Activated CD4-positive, alpha-beta T cell treated with anti-CD3 and anti-CD28 coated beads, Interleukin-2, amount 10 ng/mL, durations not matched to agents 7 days and 5 days (primary cell): ENCODE measurements at places on chromosomes 4 and X.

DNA sequence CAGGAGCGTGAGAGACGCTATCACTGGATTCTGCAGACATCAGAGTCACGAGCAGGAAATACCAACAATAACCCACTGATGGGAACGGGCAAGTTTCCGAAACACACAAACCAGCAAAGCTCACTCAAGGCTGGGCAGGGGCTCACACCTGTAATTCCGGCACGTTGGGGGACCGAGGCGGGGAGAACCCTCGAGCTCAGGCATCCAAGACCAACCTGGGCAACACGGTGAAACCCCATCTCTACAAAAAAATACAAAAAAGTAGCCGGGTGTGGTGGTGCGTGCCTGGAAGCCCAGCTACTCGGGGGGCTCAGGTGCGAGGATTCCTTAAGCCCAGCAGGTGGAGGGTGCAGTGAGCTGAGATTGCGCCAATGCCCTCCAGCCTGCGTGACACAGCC, 17.2 kb upstream of the GTPBP6 start:
- no peak for DNase-seq

GRCh38 chr4:37891260-37892159, 626 bp downstream of the TBC1D1 start:
- peak; percentile 77 for DNase-seq

DNA sequence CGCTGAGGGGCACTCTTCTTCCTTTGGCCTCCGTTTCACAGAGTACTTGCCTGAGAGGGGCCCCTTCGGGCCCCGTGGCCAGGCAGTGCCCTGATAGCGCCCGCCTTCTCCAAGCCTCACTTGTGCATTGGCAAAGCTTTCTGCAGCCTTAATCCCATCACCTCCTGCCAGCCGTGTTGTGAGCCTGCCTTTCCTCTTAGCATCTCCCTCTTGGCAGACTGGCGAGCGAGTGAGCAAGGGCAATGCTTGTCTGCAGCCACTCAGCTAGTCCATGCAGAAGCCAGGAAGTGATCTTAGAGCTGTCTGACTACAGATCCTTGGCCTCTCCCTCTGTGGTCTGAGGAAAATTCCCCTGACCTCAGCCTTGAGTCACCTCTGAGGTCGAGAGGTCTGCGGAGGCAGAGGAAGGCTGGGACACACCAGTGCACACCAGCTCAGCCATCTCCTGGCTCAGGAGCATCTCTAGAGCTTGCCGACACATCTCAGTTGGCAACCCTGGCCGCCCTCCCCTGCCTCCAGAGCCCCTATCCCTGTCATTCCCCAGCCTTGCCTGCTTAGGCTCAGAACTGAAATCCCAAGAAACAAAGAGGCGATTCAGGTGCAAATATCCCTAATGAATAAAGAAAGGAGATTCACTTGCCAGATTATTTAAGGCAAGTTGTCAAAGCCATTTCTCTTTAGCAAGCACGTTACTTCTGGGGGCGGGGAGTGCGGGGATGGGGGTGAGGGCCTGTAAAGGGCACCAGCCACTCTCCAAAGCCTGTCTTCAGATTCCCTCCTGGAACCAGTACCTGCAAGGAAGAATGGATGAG, 143.5 kb upstream of the MAMLD1 start:
- no peak for DNase-seq

GRCh38 chr4:48710446-48711209, 69.5 kb downstream of the FRYL start:
- DNase-seq, result no peak

DNA sequence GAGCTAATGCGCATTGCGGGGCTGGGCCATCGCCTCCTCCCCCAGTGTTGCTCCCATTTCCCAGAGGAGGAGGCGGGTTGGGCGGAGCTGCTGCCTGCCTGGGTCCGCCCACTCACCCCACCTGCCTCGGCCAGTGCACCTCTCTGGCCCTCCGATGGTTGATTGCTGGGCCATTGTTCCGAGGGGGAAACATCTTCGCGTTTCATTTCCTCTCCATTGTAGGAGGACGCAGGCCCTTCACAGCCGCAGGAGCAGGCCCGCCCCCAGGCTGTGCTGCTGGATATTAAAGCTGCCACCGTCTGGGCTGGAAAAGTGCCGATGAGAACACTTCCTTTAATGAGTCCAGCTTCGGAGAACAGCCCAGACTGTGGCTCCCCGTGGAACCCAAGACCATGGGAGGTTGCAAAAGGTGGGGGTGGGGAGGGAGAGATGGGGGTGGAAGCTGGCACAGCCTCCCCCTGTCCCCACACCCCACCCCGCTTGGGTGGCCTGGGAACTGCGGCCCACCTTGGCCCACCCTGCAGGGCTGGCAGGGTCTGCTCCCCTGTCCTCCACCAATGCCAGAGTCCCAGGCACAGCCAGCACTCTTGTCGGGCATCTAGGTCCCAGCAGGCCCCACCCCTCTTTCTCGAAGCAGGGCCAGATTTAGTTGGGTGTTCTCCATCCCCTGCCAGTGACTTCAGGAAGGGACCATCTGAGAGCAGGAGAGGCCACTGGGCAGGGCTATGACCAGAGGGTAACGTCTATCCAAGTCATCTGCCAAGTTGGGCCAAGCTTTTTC, 96.6 kb downstream of the ADRA2C start:
- DNase-seq, result no peak

DNA sequence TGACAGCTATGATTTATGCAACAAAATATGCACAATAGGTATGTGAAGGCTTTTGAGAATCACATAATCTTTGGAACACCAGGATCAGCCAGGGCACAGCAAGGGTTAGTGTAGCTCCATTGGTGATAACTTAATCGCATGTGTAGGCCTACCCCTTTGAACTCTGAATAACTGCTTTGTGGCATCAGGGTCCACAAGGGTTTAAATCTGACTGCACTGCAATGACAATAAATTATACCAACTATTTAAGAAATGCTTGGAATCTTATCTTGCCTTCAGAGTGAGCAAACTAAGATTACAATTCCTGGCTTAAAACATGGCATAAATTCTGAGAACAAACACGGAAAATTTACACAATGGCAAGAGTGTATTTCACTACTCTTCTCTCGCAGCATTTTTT, 245.8 kb downstream of the FBXO8 start:
- no peak for DNase-seq

DNA sequence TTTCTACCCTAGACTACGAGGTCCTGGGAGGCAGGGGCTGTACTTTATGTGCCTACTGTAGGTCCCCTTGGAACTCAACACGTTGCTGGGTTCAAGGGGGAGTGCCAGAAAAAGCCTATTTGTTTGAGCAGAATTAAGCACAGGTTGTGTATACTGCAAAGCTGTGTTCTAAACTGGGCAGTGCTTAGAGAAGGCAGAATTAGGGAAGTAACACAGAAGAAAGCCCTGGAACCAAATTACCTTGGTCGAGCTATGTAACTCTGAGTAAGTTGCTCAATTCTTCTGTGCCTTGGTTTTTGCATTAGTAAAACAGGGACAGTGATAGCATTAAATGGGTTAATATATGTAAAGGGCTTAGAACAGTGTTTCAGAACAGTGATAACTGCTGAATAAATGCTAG, 245.0 kb upstream of the SFRP2 start:
- no peak for DNase-seq

DNA sequence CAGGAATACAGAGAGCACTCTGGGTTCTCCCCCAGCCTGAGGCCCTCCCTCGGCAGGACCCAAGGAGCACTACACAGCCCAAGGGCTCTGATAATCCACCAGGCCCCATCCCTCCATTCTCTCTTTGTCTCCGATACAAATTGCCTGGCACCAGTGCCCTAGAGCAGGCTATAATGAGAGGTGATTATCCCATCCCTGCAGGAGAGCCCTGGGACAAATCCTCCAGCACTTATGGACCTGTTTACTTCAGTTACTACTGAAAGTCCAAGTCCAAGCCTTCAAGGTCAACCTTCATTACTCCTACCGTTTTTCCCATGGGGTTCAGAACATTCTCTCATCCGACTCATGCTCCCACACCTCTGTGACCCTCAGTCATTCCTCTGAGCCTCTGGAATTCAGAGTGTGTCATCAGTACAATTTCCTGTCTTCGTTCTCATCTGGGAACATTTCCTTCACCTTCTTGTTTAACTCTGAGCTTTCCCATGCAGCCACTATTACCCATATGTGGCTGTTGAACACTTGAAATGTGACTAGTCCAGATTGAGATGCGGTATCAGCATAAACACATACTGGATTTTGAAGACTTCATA, 299.0 kb downstream of the RAPGEF2 start:
- DNase-seq, result no peak

DNA sequence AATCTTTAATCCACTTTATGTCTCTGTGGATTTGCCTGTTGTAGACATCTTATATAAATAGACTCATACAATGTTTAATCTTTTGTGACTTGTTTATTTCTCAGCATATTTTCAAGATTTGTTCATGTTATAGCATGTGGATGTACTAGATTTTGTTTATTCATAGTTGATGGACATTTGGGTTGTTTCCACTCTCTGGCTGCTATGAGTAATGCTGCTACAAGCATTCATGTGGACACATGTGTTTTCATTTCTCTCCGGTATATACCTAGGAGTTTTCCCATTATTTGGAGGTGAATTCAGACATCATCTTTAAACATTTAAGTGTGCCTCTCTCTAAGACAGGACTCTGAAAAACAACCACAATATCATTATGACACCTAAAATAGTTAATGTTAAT, 2.3 kb downstream of the IKBKG start:
- no peak for DNase-seq

DNA sequence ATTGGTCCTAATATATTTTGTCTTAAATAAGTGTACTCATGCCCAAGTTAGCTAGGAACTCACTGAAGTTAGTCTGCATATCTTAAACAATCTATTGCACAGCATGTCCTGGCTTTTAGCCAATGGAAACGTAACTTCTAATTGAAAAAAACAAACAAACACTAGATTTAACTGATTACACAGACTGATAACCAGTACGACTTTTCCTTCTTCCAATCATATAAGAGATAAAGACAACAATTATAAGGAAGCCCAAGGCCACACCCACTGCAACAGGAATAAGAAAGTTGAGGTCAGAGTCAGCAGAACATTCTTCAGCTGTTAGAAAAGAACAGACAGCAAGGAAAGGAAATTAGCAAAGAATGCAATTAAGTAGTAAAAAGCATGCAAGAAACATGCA, 40.8 kb downstream of the LAMP2 start:
- DNase-seq, result no peak
